ENCODE measurements at places on chromosomes 2 and 18.

- no peak for DNase-seq
Observed at GRCh38 chr2:219783359-219783975, 156.0 kb downstream of the SLC4A3 start.

GRCh38 chr2:236367506-236368289, 103.5 kb upstream of the ASB18 start:
- DNase-seq, result no peak

DNA sequence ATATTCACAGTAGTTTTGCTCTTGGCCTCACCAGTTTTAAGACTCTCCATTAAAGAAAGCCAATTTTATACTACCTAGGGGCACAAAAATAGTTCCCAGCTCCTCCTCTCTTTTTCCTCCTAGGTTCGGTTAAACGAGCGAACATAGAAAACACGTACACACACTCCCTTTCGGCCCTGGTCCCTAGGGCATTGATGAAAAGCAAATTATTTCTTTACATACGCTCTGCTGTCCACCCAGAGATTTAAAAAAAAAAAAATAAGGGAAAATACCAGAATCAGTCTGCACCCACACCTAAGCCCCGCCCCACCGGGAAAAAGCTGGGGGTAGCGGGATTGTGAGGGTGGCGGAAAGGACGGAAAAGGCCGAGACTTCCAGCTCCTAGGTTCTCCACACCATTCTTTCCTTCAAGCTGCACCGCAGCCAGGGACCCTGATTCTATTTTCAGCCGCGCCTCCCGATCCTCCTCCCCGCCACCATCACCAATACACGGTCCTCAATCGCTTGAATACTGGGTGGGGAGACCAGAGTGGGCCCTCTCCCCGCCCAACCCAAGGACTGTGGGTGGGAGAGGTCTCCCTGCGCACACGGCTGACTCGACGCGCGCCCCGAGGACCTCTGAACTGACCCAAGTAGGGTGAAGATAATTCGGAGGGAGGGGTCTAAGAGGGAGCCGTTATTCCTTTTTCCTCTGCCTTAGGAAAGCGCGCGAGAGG, 769 bp downstream of the ATF2 start:
- DNase-seq, result peak; percentile 48

GRCh38 chr2:205177546-205177945, 504.8 kb upstream of the NRP2 start:
- DNase-seq, result no peak

GRCh38 chr18:22998344-22998743, 65.2 kb downstream of the RBBP8 start:
- no peak for DNase-seq

DNA sequence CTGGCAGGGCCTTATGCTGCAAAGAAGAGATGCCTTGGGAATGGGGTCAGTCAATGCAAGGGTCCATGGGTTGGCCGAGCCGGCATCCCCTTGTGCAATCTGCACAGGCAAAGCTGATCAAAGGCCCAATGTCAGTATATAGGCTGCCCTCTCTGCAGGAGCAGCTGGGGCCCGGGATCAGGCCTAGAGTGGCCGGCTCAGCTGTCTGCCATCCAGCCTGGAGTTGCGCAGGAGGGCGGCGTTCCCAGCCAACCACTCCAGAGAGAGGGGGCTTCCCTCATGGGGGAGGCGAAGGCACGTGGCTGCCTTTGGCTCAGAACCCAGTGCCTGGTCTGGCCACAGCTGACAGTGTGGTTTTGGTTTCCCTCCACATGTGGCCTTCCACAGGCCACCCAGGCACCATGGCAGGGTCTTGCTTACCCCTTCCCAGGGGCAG, 3.9 kb downstream of the INPP5D start:
- DNase-seq, result no peak

- no peak for DNase-seq
Observed at GRCh38 chr2:18094277-18094676, 215.8 kb downstream of the KCNS3 start.

GRCh38 chr18:8976606-8977005, 125.9 kb upstream of the NDUFV2 start:
- no peak for DNase-seq

- no peak for DNase-seq
Observed at GRCh38 chr2:240601061-240601830, 14.7 kb downstream of the CAPN10 start.

GRCh38 chr2:206040525-206040924, 45.4 kb downstream of the INO80D start:
- no peak for DNase-seq

GRCh38 chr2:126515471-126515870, 140.5 kb upstream of the GYPC start:
- DNase-seq, result no peak

DNA sequence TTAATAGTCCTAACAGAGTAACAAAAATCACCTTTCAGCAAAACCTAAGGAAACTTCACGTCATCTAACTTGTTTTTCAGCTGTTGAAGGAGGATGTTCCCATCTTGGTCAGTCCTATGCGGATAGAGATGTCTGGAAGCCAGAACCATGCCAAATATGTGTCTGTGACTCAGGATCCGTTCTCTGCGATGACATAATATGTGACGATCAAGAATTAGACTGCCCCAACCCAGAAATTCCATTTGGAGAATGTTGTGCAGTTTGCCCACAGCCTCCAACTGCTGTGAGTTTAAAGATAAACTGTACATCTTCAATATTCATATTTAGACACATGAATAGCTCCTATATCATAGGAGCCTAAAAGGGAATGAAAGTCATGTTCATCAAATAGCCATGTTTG, 10.5 kb downstream of the COL3A1 start:
- DNase-seq, result no peak

DNA sequence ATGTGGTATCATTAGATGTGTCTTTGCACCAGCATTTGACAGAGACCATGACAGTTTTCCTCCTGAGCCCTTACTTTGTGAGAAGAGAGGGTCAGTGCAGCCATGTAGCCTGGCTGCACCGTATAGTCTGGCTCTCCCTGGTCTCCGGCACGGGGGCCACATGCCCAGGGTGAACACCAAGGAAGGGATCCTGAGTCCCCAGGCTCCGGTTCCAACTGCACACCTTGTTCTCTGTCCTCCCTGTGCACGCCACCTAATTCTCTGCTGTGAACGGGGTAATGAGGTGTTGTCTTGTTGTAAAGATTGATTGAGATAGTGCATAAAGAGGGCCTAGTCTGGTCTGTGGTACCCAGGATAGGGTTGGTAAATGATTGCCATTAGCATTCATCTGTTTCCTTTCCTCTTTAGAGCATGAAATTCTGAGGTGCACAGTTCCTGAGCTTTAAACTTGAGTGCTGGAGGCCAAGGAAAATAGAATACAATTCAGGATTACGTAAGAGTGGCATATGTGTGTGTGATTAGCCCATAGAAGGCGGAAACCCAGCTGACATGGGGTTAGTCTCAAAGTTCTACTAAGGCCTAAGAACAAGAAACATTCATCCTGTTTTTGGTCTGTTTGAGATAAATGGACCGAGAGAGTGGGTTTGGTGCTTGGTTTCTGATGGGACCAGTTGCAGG, 55.5 kb downstream of the NCK2 start:
- no peak for DNase-seq

DNA sequence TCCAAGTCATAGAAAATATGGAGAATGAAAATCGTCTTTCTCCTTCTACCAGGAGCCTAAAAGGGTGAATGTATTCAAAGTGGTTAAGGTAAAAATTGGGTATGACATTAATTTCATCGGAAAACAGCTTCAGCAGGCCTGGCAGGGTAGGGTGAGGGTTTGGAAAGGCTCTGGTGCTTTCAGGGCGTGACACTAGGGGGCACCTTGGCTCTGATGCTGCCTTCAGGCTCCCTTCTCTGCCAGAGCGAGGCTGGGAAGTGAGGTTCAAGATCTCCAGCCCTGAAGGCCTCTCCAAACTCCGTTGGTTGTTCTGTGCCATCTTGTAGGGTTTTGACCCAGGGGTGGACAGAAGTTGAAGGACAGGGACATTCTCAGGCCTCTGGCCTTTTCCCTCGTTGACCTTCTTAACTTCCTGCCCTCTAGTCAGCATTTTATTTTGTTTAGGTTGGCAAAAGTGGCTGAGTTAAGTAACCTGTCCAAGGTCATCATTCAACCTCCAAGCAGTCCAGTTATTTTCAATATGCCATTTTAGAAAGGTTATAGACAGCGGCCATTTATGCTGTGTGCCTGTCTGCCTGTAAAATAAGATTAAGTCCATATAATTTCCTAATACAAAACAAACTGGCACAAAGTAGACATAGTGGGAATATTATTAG, 40.3 kb downstream of the EML6 start:
- DNase-seq, result no peak

GRCh38 chr2:143601828-143602227, 472.6 kb downstream of the ARHGAP15 start:
- no peak for DNase-seq

DNA sequence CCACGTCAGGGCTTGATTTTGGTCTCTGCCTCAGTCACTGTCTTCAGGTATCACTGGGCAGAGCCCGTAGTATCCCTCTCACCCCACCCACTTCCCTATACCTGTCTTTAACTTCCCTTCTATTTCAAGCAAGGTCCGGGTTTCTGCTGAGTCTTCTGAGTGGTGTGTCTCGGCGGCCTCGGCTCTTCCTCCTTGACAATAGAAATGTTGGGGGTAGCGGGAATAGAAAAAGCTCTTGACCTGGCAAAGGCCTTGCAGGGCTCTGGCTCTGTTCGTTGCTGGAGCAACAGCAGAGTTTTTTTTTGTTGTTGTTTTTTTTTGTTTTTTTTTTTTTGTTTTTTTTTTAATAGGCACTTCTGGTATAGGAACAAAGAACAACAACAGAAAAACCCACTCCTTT, 16.0 kb upstream of the IGFBP5 start:
- DNase-seq, result no peak

- no peak for DNase-seq
Observed at GRCh38 chr2:202555356-202555755, 79.4 kb upstream of the FAM117B start.
